ENCODE measurements at places on chromosomes 3 and 15.
A peak's percentile ranks its signal among the peaks of the same experiment; 100 is the strongest.

GRCh38 chr3:151479452-151479851 is 18.6 kb upstream of the IGSF10 start:
- no peak for DNase-seq

DNA sequence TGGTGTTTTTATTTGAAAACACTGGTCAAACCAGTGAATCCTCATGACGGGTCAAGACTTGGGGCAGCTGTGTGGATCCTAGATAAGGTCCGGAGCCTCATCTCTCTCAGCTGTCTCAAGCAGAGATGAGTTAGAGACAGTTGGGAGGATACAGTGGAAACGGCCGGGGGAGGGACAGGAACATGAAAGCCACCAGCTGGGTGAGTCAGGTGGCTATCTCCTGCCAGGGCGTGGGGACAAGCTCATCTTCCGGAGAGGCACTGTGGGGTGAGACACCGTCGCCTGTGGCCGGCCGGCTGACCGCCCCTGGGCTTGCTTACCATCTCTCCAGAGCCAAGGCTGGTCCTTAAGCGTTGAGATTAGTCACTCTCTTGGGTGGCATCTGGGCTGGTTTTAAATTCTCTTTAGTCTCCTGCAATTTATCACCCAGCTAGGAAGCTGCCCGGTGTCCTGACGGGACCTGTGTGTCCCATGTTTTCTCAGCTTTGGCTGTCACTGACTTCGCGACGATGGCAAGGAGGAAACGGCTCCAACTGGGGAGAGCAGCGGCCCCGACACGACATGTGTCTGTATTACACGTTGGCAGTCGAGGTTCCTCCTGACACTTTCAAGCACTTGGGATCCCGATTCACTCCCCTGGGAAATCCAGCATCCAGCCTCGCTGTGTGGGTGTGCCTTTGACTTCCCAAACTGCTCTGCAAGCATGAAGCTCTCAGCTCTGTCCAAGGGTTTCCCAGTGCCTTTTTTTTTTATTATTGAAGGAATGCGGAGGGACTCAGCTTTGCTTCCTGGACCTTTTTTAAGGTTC is 7.5 kb downstream of the ST8SIA2 start:
- no peak for DNase-seq

DNA sequence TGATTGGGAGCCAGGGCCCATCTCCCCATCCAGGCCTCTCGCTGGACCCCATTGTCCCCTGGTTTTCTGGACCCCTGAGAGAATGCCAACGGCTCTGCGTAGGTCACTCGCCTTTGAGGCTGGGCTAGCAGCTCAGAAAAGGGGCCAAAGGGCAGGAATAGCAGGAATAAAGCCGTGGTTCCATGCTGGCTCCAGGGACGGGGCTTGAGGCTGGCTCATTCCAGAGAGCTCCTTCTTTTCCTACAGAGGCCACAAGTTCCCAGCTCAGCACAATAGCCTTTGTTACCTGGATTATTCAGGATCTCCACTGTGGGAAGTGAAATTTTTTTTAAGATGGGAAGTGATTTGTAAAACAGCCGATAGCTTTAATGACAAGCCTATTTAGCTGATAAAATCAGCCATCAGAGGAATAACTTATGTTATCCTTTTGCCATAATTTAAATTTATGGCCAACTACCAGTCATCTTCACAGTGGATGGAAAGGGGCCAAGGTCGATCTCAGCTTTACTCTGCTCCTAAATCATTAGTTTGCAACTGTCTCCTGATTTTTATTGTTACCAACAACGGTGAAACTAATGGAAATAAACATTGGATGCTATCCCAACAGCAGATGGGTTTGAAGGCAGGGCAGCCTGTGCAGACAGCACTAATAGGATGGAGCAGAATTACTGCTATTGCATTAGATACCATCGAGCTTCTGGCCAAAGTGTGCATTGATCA is 124.3 kb downstream of the TMEM266 start:
- no peak for DNase-seq

GRCh38 chr3:12969486-12969885 is 103.7 kb downstream of the IQSEC1 start:
- DNase-seq: no peak

- no peak for DNase-seq
These were observed 39.3 kb downstream of the BDH1 start for GRCh38 chr3:197516517-197516889.

DNA sequence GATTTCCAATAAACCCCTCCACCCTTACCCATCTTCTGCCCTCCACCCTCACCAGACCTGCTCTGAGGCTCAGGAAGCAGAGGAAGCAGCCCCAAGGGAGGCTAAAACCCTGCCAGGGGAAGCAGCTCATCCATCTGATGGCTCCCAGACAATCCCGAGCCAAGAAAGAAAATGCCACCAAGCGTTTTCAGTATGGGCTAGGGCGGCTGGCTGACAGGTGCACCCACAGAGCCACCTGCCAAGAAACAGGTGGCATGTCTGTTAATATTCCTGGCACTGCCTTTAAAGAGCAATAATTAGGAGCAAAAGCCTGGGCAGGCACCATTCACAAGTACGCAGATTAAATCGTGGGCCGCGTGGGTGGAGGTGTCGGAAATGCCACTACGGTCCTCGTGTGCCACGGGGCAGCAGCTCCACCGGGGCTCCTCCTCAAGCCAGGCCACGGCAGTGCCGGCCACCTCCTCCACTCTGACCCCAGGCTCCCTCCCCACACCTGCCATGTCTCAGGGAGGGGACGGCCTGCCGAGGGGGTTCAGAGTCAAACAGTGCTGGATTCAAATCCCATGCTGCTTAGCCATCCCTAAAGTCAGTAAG is 23.9 kb upstream of the GRIP2 start:
- no peak for DNase-seq

DNA sequence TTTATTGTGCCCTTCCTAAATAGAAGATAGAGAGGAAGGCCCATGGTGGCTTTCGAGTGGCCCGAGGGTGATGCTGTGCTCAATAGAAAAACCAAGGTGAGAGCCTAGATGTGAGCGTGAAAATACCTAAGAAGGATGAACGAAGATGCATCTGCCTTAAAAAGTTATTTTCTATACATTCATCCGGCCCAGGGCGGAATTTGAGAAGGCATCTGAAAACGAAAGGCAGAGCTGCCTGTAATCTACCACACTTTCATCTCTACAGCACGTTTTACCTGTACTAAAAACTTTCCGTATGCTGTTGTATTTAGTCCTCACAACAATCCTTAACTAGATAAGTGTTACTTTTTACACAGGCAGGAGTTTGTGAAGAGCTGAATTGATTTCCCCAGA is 1.4 kb downstream of the DUT start:
- no peak for DNase-seq

GRCh38 chr3:151971814-151972579 is 98.6 kb downstream of the SUCNR1 start:
- DNase-seq: no peak

- no peak for DNase-seq
These were observed 25.6 kb downstream of the SEC22C start for GRCh38 chr3:42556089-42556632.

GRCh38 chr3:141859651-141860050 is 16.8 kb upstream of the ATP1B3 start:
- no peak for DNase-seq

DNA sequence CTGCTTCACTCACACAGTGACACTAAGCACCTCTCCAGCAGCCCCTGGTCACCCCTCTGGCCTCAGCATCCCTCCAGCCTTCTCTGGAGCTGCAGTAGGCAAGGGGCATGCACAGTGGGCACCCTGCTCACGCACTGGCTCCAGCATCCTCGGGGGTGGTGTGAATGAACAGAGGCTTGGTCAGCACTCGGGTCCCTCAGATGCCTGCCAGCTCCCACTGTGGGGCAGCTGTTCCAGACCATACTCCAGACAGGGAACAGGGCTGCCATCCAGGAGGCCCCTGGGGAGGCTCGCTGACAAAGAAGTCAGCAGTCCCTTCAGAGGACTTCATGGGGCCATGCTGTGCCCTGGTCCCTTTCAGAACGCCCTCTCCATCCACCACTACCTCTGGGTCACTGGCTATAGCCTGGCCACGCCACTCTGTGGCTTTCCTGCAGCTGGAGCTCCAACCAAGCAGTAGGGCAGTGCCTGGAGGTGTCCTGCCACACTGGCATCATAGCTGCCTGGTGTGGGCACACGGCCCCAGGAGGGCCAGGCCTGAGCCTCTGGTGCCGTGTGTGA is 26.3 kb downstream of the ALS2CL start:
- no peak for DNase-seq

DNA sequence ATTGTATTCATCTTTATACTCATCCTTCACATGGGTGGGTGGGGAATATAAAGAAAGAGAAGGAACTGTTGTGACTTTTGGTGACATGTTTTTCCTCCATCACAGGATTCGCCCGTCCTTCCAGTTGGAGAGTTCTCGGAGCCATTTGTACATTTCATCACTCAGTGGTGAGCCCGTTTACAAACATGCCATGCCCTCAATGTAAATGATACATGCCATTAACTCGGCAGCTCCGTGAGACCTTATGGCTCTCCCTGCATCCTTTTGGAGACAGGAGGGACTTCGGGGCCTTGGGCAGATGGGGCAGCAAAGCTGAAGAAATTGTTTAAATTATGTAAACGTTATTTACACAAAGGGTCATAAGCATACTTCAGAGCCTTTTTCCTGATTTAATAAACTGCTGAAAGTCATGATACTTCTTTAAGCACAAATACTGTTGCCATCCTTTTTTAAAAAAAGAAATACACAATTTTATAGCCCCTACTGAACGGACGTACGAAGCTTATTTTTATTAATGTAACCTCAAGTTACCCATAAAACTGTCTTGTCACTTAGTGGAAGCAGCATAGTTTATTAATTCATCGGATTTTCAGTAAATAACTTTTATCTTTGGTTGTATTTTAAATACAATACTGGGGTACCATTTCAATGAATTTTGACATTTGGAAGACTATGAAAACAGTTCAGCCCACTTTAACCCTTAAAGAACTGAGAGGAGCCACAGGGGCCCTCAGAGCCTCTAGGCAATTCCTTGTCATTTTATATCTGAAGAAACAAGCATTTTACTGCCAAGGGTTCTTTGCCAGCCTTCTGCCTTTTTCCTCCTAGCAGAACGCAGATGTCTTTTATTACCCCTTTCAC is 55.6 kb upstream of the SKOR1 start:
- no peak for DNase-seq

DNA sequence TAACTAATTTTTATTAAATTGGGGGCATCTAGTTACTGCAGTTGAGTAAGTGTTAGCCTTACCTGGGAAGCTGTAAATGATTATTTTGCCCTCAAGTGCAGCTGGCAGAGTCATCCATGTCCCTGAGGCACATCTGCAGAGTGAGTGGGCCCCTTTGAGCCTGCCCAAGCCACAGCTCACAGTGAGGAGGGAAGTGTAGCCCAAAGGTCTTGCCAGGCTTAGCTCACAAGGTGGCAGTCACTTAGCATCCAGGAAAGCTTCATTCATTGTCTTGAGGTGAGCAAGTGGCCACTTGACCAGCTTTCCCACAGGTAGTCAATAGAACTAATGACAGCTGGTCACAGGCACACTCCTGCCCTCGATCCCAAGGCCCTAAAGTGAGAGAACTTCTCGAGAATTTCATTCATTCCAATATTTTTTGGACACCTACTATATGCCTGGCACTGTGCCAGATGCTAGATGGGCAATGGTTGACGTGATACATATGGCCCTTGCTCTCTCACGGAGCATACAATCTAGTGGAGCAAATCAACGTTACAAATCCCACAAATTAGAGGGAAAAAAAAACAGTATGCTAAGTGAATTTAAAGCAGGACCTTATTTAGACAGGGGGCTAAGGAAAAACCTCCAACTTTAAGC is 163.3 kb upstream of the IL12A start:
- no peak for DNase-seq

GRCh38 chr3:134189849-134190248 is 60.8 kb downstream of the RYK start:
- DNase-seq: no peak

DNA sequence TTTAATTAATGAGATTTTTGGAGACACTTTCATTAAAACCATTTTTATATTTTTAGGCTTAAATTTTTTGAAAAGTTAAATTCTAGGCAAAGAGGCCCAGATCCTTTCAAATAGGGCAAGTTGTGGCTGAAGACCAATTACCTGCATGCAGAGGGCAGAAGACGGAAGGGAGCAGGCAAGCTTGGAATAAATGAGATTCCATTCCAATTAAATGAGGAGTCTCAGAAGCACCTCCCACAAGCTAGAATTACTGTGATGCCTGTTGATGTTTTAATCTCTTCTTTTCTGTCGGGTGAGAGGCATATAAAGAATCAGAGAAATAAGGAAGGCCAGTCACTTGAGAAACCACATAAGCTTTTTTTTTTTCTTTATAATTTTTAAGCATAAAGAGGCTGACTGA is 46.8 kb downstream of the KBTBD8 start:
- peak; percentile 25 for DNase-seq

DNA sequence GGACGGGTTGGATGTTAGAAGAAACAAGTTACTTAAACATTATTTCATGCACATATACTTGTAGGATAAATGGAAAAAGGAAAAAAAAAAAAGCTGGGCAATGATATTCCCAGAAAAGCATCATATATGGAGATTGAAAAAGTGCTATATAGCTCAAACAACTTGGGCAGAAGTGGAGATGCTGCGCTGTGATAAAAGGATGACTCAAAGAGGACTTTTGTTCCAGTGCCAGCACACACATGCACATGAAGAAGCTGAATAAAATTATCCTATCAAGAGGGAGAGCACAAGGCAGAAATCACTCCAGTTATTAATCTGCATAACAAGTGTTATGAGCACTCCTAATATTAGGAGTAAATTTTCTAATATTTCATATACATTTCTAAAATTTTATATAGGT is 30.9 kb downstream of the FRMD4B start:
- DNase-seq: no peak

- DNase-seq: no peak
These were observed 92.6 kb upstream of the STT3B start for GRCh38 chr3:31439890-31440750.

DNA sequence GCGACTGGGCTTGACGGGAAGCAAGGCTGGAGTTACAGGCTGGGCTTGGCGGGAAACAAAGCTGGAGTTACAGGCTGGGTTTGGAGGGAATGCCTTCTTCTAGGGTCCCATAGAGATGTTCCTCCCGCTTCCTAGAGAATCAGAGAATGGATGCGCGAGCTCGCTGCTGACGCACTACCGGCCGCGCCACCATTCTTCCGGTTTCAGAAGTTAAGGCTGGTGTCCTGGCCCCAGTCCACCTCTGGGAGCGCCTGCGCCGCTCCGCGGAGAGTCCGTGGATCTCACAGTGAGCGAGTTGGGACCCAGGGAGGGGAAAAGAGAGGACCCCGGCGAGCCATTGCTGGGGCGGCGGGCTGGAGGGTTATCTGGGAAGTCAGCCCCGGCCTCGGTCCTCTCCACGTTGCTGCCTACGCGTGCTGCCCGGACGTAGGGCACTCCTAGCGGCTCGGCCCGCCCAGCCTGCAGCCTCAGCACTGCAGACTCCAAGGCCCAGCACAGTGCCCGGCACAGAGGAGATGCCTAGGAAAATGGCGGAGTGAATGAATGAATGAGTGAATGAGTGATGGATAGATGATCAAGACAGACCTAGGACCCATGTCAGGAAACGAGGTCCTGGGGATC is at the start of gene ZNF502:
TSS of gene ZNF502 (plus strand) at position 206 of the 621 bp plus-strand sequence. CDS start 7,602 bp downstream, outside the sequence.
- peak; percentile 75 for DNase-seq

Measured in iPS-NIHi11 (cell line).